ENCODE measurements at places on chromosomes 13 and 19.

DNA sequence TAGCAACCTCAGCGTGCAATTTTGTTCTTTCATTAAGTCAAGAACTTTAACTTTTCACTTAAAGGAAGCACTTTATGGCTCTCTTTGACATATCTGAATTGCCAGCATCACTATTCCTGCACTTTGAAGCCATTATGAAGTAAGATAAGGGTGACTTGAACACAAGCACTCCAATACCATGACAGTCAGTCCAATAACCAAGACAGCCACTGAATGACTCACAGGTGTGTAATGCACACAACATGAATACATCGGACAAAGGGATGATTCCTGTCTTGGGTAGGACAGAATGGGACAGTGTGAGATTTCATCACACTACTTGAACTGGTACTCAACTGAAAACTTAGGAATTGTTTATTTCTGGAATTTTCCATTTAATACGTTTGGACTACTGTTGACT is 233.7 kb upstream of the IPO5 start:
- no peak for DNase-seq

DNA sequence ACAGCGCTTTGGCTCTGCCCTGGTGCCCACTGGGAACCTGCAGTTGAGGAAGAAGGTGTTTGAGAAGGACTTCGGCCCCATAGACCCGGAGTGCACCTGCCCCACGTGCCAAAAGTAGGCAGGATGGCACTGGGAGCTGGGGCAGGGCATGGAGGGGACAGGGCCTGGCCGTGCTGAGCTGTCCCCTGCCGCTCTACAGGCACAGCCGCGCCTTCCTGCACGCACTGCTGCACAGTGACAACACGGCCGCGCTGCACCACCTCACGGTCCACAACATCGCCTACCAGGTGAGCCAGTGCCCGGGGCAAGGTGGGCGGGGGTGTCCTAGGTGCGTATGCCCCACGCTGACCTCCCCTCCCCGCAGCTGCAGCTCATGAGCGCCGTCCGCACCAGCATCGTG is 5.1 kb upstream of the DNM2 start:
- DNase-seq, result no peak

GRCh38 chr19:46191972-46192371 is 37.6 kb upstream of the IGFL1 start:
- DNase-seq, result no peak

GRCh38 chr19:29666578-29667386 is 1.5 kb downstream of the PLEKHF1 start:
- peak; percentile 87 for DNase-seq

GRCh38 chr13:112184261-112184660 is 117.3 kb downstream of the SOX1 start:
- DNase-seq, result no peak

DNA sequence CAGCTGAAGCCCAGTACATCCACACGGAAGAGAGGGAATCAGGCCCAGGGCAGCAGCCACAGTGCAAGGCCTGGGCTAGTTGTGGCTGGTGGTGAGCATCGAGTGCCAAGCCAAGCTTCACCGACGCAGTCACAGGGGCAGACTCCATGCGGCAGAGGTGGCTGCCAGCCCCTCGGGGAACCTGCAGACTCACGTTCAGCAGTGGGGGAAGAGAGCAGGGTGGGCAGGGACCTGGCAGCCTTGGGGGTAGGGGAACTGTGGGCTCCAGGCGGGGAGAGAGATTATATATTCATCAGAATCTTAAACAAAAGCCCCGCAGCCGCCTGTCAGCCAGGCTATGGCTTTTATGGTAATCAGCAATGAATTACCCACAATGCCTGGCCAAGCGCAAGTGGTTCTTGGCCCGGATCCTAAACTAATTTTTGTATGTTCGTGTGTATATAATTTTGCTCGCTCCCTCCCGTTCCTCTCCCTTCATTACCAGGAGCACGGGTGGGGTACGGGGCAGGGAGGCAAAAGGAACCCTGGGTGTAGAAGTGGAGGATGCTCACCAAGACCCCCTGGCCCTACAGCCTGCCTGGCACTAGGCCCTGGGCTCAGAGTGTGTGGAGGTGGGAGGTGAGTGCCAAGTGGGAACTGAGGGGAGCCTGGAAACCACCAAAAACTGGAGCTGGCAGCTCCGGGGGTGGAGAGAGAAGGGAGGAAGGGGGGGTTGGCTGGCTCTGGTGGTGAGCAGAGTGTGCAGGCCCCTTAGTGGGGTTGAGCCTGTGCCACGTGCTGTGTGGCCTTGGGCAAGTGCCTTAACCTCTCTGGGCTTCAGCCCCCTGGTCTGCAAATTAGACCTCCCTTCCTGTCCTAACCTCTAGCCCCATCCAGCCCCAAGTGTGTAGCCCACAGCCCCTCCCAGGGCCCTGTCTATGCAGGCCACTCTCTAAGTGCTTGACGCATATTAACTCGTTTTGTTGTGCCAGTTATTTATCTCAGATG is 31.9 kb downstream of the PTPRS start:
- DNase-seq, result peak; percentile 76

DNA sequence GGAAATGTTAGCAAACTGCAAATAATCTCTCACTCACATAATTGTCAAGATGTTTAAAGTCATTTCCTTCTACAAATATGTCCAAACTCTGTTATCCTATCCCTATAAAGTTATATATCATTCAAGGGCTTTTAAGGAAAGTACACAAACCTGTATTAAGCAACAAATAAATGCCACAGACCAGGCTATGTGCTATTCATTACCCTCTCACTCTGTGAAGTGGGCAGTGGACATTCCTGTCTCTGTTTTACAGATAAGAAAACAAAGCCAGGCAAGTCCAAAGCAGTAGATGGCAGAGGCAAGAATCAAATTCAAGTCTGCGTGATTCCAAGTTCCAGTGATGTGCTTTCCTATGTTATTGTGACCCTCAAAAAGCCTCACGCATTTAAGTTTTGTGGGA is 140.6 kb downstream of the LHFPL6 start:
- no peak for DNase-seq

GRCh38 chr19:491146-491741 is 5.0 kb upstream of the MADCAM1 start:
- DNase-seq, result no peak

DNA sequence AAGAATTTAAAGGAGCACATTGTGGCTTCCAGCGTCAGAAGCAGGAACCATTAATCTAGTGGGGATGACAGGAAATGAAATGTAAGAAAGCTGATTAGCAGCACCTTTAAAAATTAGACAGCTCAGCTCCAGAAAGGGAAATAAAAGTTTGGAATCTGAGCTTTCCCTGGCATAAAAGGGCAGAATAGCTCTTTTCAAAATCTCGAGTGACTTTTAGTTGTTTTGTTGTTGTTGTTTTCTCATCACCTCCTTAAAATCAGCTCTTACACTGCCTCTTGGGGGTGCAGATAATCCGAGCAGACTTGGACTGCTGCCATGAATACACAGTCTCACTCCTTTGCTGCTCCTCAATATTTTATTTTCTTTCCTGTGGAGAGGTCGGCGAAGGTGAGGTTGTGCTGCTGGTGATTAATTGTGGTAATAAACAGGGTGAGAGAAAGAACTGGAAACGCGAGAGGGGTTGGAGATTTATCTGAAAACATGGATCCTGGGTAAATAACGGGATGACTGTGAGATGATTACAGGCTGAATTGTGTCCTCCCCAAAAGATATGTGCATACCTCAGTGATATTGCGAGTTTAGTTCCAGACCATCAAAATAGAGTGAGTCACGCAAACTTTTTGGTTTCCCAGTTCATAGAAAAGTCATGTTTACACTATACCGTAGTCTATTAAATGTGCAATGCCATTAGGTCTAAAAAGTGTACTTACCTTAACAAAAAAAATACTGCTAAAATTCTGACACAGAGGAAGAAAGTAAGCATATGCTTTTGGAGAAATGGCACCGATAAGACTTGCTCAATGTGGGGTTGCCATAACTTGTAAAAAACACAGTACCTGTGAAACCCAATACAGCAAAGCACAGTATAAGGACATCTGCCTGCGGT is 787.7 kb downstream of the UQCRFS1 start:
- no peak for DNase-seq

GRCh38 chr13:73767747-73768315 is 366.4 kb downstream of the KLF12 start:
- no peak for DNase-seq

- no peak for DNase-seq
Measured at GRCh38 chr13:107845911-107846310, 369.4 kb downstream of the LIG4 start.

- DNase-seq, result no peak
Measured at GRCh38 chr19:46406976-46407375, 6.4 kb downstream of the CCDC8 start.

GRCh38 chr13:110377178-110377825 is 70.2 kb downstream of the COL4A2 start:
- no peak for DNase-seq

DNA sequence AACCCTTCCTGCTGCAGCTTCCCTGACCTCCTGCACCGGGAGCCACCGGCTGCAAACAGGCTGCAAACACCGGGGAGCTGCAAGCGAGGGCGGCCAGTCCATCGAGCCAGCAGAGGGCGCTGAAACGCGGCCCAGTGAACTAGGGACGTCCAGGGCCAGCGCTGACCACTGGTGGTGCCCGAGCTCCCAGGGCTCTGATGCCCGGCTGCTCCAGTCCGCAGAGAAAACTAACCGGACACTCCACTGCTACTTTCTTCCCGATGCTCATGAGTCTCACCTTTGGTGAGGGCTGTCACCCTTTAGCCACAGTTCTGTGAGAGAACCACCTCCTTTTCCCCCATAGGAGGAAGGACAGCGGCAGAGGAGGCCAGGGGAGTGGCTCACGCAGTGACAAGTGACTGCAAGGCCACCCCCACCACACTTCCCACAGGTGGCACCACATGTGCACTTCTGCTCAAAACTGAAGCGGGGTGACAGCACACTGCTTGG is 82.8 kb upstream of the MTIF3 start:
- peak; percentile 85 for DNase-seq

GRCh38 chr19:46205183-46205984 is 24.2 kb upstream of the IGFL1 start:
- DNase-seq, result no peak

GRCh38 chr19:11223200-11223599 is 16.2 kb upstream of the ANGPTL8 start:
- no peak for DNase-seq

- DNase-seq, result no peak
Measured at GRCh38 chr13:105491345-105491744, 1044.1 kb downstream of the EFNB2 start.

- DNase-seq, result no peak
Measured at GRCh38 chr13:23889615-23890607, 711 bp upstream of the MIPEP start.

DNA sequence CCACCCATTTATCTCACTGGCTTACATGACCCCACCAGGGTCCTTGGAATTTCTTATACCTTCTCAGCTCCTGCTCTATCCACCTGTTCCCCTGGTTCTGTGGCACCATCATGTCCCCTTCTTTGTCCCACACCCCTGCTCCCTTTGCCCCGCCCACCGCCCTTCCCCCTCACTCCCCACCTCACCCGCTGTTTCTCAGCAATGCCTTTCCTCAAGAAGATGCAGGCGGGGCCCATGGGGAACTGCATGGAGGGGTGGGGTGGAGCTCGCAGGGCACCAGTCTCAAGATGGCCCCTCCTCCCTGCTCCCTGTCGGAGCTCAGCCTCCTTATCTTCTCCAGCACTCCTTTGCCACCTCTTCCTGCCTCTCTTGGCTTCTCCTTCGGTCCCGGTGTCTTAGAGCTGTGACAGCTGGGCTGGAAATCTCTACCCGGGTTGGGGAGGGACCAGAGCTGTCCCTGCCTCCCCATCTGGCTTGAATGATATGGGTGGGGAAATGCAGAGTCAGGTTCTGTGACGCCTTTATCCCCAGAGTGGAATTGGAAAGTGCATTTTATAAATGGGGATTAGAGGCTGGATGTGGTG is at the start of gene CABP5:
Gene CABP5 (minus strand): TSS at position 405 of the 584 bp plus-strand sequence. CDS start 157 bp downstream, at position 248.
- DNase-seq, result no peak

DNA sequence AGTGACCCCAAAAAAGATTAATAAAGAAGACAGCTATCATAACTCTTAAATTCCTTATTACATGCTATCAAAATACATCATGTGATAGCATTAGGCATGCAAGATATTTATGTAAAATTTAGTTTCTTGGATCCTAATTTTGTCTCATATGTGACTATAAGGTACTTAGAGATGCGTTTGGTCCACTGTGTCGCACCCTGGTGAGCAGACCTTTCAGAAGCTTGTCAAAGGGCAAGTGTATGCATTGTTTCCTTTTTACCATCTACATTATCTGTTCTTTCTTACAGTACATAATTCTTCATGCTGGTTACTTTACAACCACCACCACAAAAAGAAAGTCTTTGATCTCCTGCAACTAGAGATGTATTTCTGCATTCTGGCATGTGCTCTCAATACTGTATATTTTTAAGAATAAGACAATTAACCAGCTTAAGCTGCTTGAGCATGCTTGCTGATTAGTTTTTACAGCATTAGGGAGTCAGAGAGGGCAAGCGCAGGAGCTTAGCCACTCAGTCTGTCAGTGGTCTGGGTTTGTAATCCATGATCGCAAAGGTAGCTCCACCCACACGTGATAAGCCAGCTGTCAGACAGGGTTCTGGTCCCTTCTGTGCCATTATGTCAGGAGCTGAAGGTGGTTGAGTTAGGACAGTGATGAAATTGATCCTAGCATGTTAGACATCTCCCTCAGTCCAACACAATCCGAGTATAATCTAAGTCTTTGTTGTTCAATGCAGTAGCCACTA is 500.9 kb downstream of the MYO16 start:
- DNase-seq, result no peak

GRCh38 chr13:34611671-34612070 is 330.4 kb upstream of the NBEA start:
- no peak for DNase-seq

DNA sequence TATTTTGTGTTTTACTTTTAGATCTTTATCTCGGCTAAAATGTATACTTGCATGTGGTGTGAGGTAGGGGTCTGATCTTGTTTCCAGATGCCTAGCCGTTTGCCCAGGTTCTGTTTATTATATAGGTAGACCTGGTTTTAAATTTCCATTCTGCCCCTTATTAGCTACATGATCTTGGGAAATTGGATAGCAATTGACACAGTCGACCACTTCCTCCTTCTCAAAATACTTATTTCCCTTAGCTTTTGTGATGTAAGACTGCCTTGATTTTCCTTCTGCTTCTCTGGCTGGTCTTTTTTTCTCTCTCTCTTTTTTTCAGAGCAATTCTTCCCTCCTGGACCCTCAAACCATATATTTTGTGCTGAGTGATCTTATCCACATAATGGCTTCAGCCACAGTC is 3.0 kb upstream of the PGLYRP1 start:
- DNase-seq, result no peak

- no peak for DNase-seq
Measured at GRCh38 chr13:75440100-75440499, 41.9 kb downstream of the TBC1D4 start.

- DNase-seq, result no peak
Measured at GRCh38 chr13:80054806-80055205, 286.1 kb downstream of the SPRY2 start.
